ENCODE measurements at places on chromosomes 2 and 18.

GRCh38 chr18:65091744-65092329 lies 659.0 kb upstream of the CDH7 start:
- no peaks in the 10 kb centered on the region for H3K27me3 ChIP-seq
- H3K36me3 ChIP-seq = no peaks in the 10 kb centered on the region
- no peak overlapping the region for H3K27ac ChIP-seq
- H3K4me3 ChIP-seq = no peak overlapping the region

DNA sequence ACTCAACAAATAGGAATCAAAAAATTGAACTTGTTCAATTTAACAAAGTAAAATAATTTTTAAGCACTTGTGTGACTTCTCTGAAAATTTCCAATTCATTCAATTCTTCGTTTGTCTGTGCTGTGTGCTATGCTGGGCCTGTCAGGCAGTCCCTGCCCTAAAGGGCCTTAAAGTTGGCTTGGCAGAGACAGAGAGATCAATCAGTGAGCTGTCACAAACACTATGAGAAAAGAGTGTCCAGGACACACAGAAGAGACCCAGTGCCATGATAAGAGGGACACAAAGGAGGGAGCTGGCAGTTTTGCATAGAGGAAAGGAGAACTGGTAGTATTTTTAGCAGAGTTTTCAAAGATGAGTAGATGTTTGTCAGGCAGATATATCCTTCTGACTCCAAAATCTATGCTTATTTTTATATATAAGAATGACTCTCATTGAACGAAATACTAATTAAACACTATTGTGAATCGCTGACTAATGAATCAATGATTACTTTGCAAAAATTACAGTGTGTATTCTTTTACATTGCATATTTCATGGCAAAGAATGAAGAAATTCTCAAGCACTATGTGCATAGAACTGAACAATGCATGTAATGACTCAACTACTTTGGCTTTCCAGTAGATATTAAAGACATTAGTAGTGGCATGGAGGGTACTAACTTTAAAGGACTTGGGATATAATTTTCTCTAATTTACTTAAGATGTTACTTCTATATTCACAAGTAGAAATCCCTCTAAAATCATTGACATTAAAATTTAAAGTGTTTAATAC lies 193.3 kb upstream of the BOD1L2 start:
- H3K36me3 ChIP-seq = no peaks in the 10 kb centered on the region
- H3K27me3 ChIP-seq = no peaks in the 10 kb centered on the region
- no peaks in the 10 kb centered on the region for H3K4me1 ChIP-seq
- DNase-seq = no peak

DNA sequence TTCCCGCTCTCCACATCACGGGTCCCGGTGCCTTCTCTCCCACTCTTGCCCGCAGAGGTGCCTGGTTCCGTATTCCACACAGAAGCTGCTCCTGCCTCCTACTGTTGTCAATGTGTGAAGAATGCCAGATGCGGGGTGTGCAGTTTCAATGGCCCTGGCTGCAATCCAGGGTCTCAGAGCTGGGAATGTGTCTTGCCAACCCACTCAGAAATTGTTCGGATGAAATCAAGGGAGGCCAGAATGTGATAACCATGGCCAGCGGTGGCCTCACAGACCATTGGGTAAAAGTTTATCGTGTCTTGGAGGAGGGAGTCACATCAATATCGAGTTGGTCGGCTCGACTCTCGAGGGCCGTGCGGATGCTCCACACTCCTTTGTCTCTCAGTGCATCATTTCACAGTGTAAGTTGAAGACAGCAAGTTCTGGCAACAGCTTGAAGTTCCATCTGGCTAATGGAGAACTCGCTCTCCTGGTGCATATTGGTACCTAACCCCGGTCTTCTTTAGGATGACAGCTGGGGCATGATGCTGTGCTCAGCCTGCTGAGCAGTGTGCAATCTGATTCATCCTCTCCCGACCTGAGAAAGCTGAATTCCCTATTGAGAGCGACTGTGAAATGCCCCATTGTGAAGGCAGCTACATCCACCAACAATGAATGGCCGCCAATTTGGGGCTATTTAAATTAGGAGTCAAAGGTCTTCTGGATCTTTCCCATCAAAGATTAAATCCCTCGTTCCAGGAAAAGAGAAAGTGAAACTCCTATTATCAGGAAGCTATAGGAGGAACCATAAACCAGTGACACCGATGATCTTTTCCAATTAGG lies 389.0 kb downstream of the SOX11 start:
- no peak overlapping the region for H3K27ac ChIP-seq
- no peak overlapping the region for H3K4me3 ChIP-seq
- no peaks in the 10 kb centered on the region for H3K4me1 ChIP-seq
- no peaks in the 10 kb centered on the region for H3K36me3 ChIP-seq

DNA sequence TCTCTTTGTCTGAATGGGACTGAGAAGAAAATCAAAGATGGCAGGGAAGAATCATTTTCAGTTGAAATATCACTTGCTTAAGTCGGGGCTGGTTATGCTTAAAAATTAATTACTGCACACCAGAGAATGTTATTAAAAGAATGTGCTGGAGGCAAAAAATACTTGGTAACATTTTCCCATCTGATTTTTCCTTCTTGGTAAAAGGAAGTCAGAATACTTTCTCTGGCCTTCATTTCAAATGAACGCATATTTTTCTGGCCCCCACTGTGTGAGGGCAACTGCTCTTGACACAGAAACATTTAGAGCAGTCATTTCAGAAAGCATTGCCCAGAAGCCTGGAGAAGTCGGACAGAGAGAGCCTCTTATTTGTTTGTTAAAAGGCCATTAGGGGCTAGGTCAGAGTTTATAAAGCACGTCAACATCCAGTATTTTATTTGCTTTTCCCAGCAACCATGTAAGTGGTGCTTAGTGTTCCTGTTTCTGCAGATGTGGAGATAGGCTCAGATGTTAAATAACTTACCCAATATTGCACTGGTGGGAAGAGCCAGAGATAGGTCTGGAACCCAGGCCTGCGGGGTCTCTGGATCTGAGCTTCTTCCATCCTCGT lies 32.9 kb upstream of the LYPD6B start:
- H3K27ac ChIP-seq = no peak overlapping the region
- H3K36me3 ChIP-seq = peaks cover 20% of the 10 kb centered on the region
- no peaks in the 10 kb centered on the region for H3K4me1 ChIP-seq
- peaks cover 5% of the 10 kb centered on the region for H3K27me3 ChIP-seq
- no peak overlapping the region for H3K4me3 ChIP-seq

GRCh38 chr2:11642972-11643371 lies 27.0 kb downstream of the NTSR2 start:
- no peak for DNase-seq
- no peak overlapping the region for H3K4me3 ChIP-seq
- H3K27me3 ChIP-seq = peaks cover 43% of the 10 kb centered on the region
- no peaks in the 10 kb centered on the region for H3K36me3 ChIP-seq
- no peaks in the 10 kb centered on the region for H3K4me1 ChIP-seq

DNA sequence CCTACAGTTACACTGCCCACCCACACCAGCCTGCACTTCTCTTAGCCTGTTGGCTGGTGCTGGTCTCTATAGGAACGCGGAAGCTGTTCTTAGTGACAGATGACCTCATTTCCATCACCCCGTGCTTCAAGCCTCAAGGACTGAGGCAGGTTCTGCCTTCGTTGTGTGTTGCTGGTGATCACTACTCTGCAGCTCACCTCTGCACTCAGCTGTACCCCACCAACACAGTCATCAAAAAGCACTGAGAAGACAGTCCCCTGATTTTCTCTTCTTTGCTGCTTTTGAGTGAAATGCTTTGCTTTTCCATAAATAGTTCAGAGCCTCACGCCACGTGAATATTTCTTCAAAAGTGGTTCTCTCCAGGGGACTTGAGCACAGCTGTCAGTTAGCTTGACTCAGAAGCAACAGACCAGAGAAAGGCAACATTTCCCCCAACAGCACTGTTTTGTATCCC lies 225.7 kb upstream of the CCDC150 start:
- H3K36me3 ChIP-seq = peaks cover 3% of the 10 kb centered on the region
- H3K27me3 ChIP-seq = peaks cover 43% of the 10 kb centered on the region
- no peak overlapping the region for H3K4me3 ChIP-seq
